ENCODE measurements at places on chromosomes 12 and 14. TPM values are rescaled to one million over a fixed set of nuclear protein-coding genes. Genes with fewer than 3 reads are reported as not detected.
A peak's percentile ranks its signal among the peaks of the same experiment; 100 is the strongest.

Gene TSHR
- total RNA-seq, result not detected

Gene SPIC
- total RNA-seq, result not detected

Gene SYNDIG1L
- not detected for total RNA-seq

Gene CD69
- total RNA-seq, result 0.75 TPM

Gene IL22
- not detected for total RNA-seq

Gene IL26
- total RNA-seq, result not detected

Gene FGF23
- not detected for total RNA-seq

Gene PPP1R1A
- not detected for total RNA-seq

Gene DNAL1
- 2.6 TPM for total RNA-seq

Gene KLHL33
- total RNA-seq, result 0.17 TPM

Gene CLEC7A
- total RNA-seq, result 0.40 TPM

Gene KLRC1
- total RNA-seq, result not detected

Gene SCNN1A
- total RNA-seq, result 2.9 TPM

Gene OASL
- total RNA-seq, result 7.6 TPM

GRCh38 chr14:76687611-76688382 is 73.5 kb upstream of the VASH1 start:
- DNase-seq, result no peak

DNA sequence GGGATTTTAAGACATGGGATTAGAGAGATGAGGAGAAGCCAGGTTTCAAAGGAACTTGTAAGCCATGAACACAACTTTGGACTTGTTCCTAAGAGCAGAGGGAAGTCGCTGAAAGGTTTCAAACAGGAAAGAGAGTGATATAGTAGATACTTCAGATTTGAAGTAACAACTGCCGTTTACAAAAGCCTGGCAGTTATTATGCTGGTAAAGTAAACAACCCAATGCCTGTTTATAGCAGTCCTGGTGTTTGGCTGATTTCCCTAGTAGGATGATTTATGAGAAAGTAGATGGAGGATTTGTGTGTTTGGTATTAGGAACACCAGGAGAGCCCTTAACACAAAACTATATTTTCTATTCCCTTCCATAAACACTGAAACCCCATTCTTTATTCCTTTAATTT is 285.7 kb downstream of the RMST start:
- DNase-seq, result no peak

- no peak for DNase-seq
Observed at GRCh38 chr14:50719911-50720759, 52.0 kb upstream of the SAV1 start.

GRCh38 chr14:68548194-68549076 is 244.4 kb downstream of the ZFP36L1 start:
- peak; percentile 97 for DNase-seq

- DNase-seq, result no peak
Observed at GRCh38 chr14:101494826-101495225, 66.5 kb upstream of the DIO3 start.

GRCh38 chr12:21998295-21998694 is 47.7 kb upstream of the CMAS start:
- no peak for DNase-seq

DNA sequence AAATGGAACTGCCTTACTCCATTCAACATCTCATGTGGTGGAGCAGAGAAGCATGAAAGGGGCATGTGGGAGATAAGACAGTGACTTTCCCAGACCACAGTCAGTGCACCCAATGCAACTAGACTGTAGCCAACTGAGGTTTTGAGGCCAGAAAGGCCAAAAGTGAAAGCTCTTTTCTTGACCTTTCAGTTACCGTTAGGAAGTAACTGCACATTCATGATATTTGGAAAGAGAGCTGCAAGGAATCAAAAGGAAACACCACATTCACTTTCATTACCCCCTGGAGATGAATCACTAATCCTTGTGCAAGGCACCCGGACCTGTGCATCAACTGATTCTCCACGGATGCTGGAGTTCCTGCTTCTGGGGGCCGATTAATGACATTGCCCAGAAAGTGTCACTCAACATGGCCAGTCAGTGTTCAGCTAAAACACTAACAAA is 72.9 kb upstream of the ELK3 start:
- no peak for DNase-seq

DNA sequence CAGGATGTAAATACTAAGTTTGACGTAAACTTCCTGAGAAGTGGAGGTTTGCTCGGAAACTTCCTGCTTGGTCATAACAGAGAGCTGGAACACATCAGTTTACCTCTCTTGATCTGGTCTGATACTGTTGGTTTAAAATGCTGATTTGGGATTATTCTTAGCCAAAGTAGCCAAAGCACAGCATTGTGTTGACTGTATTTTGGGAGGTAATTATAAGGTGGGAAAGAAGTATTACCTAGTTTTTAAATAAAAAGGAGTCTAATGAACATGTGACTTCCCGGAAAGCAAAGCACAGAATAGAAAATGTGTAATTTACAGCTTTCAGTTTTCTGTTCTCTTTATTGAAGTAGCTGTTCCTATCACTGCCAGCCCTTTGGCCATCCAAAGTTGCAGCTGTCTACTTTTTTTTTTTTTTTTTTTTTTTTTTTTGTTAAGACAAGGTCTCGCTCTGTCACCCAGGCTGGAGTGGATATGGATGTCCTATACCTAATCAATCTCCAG is 52.2 kb upstream of the SRP54 start:
- no peak for DNase-seq

DNA sequence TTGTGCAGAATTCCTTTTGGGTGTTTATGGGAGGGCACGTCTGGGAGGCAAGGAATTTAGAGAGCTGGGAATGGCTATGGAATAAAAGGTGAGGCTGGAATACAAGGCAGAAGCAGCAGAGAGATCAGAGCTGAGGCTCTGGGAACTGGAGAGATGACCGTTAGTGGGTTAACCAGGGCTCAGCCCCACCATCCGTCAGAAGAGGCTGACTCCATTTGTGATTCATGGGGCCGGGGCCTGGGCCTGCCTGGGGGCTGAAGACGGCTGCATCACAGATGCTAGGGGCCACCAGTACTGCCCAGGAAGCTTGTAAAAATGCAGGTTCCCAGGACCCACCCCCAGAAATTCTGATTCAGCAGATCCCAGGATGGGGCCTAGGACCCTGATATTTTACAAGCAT is 398.1 kb downstream of the MED13L start:
- DNase-seq, result no peak

GRCh38 chr12:13154831-13155230 is 41.7 kb upstream of the EMP1 start:
- no peak for DNase-seq

- DNase-seq, result no peak
Observed at GRCh38 chr12:65816086-65816485, 8.2 kb upstream of the HMGA2 start.

DNA sequence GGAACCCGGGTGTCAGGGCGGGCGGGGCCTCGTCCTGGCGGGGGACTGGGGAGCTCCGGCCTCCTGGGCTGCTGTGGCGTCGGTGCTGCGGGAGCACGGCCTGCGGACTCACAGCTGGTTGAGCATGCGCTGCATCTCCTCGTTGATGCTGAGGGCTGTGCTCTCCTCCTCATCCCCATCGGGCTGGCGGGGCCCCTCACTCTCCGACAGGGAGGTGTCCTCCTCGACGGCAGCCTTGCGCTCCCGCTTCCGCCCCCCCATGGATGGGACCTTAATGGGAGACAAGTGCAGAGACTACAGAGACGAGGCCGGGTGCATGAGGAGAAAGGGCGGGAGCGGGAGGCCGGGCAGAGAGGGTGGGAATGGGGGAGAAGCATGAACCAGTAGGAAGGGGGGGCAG is 7.3 kb downstream of the IFFO1 start:
- no peak for DNase-seq

- peak; percentile 16 for DNase-seq
Observed at GRCh38 chr14:33307691-33308251, 369.1 kb downstream of the NPAS3 start.

GRCh38 chr12:88493636-88494035 is 86.6 kb downstream of the KITLG start:
- DNase-seq, result peak; percentile 95

DNA sequence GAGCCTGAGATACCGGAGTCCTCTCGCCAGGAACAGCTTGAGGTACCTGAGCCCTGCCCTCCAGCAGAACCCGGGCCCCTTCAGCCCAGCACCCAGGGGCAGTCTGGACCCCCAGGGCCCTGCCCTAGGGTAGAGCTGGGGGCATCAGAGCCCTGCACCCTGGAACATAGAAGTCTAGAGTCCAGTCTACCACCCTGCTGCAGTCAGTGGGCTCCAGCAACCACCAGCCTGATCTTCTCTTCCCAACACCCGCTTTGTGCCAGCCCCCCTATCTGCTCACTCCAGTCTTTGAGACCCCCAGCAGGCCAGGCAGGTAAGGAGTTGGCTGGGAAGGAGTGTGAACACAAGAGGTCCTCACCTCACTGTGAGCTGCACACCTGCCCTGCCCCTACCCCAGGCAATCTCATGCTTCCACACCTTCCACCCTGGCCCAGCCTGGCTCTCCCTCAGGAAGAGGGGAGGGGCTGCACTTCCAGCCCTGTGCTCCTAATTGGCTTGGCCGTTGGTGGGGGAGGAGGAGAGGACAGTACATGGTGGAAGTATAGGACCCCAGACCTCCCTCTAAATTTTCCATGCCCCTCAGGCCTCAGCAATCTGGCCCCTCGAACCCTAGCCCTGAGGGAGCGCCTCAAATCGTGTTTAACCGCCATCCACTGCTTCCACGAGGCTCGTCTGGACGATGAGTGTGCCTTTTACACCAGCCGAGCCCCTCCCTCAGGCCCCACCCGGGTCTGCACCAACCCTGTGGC is 6.2 kb downstream of the C1QL4 start:
- DNase-seq, result no peak

- no peak for DNase-seq
Observed at GRCh38 chr12:129613314-129613713, 290.5 kb downstream of the TMEM132D start.

DNA sequence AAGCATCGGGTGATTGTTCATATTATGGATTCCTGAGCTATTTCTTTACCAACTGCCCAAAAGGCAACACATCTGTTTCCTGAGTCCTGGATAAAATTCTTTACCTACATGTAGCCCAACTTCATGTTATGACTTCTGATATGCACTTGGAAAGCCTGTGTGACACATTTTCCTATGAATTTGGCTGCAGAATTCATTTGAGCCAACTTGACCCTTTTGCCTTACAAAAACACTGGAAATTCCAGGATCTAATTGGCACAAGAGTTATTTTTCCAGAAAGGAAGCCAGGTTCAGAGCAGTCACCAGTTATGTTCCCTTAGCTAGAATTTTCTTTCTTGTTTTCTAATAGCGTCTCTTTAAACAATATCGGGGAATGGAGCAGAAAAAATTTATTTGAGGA is 202.5 kb upstream of the LRIG3 start:
- DNase-seq, result no peak

DNA sequence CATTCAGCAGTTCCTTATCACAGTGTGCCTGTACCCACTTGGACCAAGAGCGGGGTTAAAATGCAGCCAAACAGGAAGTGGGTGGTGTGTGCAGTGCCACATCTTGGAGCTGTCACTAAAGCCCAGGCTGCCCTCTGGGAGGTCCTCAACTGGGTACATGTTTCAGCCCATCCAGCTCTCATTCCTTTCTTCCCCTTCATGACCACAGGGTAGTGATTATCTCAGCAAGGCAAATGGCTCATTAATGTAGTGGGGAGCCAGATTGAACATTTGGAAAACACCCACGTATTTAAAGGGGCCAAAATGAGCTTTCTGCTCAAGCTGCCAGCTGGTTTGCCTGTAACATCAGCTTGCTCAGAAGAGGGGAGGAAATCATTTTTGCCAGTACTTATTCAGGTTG is 210.8 kb upstream of the BTG1 start:
- no peak for DNase-seq

DNA sequence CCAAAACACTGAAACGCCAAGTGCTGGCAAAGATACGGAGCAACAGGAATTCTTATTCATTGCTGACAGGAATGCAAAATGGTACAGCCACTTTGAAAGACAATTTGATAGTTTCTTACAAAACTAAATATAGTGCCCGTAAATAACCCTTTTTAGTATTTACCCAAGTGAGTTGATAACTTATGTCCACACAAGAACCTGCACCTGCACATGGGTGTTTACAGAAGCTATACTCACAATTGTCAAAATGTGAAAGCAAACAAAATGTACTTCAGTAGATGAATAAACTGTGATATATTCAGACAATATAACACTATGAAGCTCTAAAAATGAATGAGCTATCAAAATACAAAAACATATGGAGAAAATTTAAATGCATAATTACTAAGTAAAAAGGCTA is 86.6 kb downstream of the ATXN7L3B start:
- no peak for DNase-seq

- no peak for DNase-seq
Observed at GRCh38 chr12:64729909-64730587, 29.2 kb downstream of the GNS start.

DNA sequence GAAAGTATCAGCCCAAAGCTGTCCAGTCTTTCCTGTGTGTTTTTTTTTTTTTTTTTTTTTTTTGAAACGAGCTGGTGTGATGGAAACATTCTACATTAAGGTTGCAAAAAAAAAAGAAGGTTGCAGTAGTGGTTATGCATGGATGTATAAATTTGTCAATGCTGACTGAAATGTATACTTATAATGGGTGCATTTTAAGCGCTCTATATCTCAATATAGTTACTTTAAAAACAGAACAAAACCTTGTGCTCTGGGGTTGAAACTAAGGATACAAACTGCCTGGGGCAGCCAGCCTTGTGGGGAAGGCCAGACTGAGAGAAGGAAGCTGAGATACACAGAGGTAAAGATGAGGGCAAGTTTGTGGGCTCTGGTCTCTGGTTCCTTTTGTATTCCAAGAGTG is 87.3 kb upstream of the RMST start:
- no peak for DNase-seq

- DNase-seq, result no peak
Observed at GRCh38 chr14:104706733-104707607, 17.1 kb upstream of the ADSS1 start.

GRCh38 chr14:22189881-22190280 is 399.1 kb downstream of the DAD1 start:
- DNase-seq, result no peak

- DNase-seq, result no peak
Observed at GRCh38 chr12:2387103-2387834, 334.5 kb downstream of the CACNA1C start.

DNA sequence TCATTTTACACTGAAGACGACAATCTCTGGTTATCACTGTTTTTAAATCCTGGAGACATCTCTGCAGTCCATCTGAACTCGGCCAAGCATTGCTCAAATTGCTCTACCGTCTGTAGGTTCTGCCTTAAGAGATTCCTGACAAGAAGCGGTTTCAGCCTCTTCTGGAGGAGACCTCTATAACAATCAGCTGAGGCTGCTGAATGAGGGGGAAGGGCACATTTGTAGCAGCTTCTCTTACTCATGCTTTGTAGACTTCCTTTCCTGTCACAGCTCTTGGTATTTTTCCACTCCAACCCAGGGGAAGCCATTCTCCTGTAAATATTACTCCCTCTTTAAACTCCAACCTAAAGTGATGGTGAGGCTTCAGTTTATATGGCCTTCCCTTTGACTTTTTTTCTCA is 3.0 kb downstream of the ARG2 start:
- DNase-seq, result peak; percentile 79

- peak; percentile 99 for DNase-seq
Observed at GRCh38 chr14:56585461-56586084, 6.0 kb downstream of the TMEM260 start.

DNA sequence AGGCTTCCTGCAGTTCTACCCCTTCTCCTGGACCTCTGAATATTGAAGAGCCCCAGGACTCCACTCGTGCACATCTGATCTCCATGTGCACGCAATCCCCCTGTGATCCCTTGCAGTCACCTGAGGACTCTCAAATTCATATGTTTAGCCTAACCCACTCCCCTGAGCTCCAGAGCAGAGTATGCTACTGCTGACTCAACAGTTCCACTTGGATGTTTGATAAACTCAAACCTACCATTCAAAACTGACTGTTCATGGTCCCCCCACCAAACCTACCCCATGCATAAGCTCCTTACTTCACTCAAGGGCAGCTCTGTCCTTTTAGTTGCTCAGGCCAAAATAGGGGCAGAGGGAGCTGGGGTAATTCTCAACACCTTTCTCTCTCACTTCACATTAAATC is 96.0 kb downstream of the DNAI7 start:
- DNase-seq, result no peak
